NCI-H446 (cell line): ENCODE measurements at places on chromosomes 5 and 9.

DNA sequence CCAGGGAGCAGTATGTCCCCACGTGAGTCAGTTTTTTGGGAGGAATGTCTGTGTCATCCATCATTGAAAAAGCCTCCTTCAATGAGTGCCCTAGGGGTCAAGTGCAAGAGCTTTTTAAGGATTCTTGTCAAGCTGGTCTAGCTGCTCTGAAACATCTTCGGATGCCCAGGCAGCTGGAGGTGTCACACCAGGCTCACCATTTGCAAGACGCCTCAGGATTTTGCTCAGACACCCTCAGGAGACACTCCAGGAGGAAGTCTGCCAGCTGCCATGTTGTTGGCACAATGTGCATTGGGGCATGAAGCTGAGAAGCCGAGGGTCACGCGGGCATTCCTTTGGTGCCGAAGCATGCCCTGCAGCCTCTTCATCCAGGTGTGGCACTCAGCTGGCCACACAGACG lies 111.1 kb upstream of the S1PR3 start:
- no peak for DNase-seq

DNA sequence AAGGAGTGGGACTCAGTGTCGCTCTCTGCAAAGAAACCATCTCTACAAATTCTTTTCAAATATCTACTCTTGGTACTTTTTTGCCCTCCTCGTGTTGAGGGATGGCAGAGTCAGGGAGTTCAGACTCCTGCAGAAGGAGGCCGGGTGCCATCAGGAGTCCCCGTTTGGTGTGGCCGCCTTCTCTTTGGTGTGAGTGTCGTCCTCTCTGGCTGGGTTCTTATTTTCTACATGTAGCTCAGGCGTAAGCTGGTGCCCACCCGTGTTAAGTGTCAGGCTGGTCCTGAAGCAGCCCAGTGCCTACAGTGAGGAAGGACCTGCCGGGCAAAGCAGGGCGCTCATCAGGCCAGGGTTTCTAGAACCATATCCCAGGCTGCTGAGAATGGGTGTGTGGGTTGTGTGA lies 37.0 kb downstream of the OTULIN start:
- DNase-seq, result no peak

- peak; percentile 14 for DNase-seq
Observed at GRCh38 chr9:110426052-110426709, 88.5 kb upstream of the TXNDC8 start.

- DNase-seq, result no peak
Observed at GRCh38 chr5:119360905-119361593, 5.2 kb downstream of the TNFAIP8 start.

DNA sequence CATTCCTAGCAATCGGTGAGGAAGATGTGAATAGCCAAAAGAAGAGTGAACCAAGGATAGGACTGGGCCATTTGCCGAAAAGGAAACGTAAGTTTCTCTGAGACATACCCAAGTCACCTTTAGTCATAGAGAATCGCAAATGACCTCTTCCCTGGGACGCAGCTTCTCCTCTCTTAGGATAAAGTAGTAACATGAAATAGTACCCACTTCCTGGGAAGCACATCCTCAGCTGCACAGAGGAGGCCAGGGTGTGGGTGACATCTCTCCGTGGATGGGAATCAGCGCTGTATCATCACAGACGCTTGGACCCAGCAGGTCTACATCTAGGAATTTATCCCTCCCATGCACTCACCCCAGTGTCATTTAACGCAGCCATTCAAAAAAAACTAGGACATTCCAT lies 120.9 kb upstream of the PHYKPL start:
- no peak for DNase-seq

- DNase-seq, result no peak
Observed at GRCh38 chr5:55356896-55357295, 49.1 kb downstream of the MTREX start.

- DNase-seq, result no peak
Observed at GRCh38 chr9:120655005-120655622, 59.2 kb downstream of the MEGF9 start.

DNA sequence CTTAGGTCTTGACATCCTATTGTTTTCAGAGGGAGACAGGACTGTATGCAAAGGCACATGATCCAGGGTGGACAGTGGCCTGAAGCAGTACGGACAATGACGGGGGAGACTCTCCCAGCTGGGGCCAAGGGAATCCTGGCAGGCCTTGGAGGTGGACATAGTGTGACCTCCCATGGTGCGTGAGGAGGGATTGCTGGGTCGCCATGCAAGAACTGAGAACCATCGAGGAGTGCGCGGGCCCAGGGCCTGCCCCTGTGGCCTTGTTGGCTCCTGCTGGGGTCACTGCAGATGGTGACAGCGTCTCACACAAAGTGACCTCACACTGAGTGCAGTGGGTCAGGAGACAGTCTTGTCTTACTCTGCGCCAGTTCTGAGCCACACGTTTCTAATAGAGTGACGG lies 192.4 kb downstream of the GADD45G start:
- no peak for DNase-seq

DNA sequence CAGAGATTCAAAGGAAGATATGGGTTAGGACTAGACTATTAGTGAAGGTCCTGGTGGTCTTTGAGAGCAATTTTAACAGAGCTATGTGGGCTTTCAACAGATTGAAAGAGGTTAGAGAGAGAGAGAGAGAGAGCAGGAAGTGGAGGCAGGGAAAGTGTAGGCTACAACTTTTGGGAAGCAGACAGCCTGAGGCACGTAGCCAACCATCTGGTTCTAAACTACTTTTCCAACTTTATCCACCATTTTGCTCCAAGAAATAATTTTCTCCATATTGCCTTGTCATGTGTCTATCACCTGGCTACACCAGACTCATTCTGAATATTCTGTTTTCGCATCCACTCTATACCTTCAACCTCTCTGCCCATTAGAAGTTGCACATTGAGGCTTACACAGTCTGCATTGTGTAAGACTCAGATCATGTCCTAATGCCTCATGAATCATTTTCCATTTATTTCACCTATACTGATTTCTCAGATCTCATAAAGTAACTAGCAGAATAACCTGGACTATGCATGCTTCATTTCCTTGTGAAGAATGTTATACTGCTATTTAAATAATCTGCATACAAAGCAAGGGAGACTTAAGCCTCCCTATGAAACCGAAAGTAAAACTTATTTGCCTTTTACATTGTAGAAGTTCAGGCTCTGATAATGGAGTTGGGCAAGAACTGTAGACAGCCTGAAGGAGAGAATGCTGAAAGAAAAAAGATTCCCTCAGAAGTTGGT lies 235.6 kb downstream of the ELAVL2 start:
- DNase-seq, result no peak

GRCh38 chr9:98410185-98410697 lies 154.8 kb upstream of the TBC1D2 start:
- DNase-seq, result no peak

- no peak for DNase-seq
Observed at GRCh38 chr9:37915911-37916470, 12.1 kb upstream of the SLC25A51 start.

DNA sequence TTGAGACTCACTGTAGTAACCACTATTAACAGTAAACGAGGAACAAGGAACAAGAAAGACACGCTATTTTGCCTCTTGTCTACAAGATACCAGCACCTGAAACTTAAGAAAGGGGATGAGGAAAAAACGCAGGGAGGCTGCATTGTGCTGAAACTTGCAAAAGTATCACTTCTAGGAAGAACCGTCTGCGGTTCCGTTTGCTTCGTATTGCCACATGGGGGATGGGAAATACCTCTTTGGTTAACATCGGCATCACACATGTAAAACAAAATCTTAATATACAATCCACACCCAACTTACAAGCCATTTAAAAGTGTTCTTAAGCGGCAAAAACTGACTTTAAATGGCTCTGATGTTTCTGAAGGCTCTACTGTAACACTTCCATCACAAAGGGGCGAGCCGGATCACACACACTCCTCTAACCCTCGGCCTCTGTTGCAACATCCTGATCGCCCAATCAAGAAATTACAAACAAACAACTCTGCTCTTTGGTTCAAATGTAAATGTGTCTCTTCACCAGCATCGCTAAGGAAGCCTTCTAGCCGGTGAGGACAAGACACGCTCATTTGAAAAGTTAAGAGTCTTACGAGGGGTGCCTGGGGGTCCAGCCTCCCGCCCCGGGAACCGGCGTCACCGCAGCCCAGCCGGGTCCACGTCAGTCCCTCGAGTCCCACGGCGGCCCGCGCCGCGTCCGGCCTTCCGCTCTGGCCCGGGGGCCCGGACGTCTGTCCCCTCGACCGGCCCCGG lies 621 bp downstream of the SEC16A start:
- no peak for DNase-seq

GRCh38 chr5:110865400-110866094 lies 126.7 kb downstream of the SLC25A46 start:
- DNase-seq, result no peak

DNA sequence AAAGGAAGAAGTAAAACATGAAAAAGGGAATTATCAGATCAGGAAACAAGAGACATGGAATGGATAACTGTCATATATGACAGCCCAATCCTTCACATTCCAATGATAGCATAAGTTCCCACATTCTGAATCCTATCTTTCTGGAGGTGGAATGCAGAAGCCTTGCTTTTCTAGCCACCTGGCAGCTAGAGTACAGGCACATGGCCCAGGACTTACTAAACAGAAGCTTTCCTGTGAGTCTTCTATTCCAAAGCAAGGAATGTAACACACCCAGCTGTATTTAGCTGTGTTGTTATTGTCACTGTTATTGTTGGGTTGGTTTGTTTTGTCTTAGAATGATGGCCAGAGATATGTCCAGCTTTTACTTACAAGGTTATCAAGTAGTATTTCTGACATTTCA lies 780.5 kb upstream of the ZNF608 start:
- no peak for DNase-seq

- no peak for DNase-seq
Observed at GRCh38 chr5:168875832-168876231, 296.7 kb upstream of the PANK3 start.

DNA sequence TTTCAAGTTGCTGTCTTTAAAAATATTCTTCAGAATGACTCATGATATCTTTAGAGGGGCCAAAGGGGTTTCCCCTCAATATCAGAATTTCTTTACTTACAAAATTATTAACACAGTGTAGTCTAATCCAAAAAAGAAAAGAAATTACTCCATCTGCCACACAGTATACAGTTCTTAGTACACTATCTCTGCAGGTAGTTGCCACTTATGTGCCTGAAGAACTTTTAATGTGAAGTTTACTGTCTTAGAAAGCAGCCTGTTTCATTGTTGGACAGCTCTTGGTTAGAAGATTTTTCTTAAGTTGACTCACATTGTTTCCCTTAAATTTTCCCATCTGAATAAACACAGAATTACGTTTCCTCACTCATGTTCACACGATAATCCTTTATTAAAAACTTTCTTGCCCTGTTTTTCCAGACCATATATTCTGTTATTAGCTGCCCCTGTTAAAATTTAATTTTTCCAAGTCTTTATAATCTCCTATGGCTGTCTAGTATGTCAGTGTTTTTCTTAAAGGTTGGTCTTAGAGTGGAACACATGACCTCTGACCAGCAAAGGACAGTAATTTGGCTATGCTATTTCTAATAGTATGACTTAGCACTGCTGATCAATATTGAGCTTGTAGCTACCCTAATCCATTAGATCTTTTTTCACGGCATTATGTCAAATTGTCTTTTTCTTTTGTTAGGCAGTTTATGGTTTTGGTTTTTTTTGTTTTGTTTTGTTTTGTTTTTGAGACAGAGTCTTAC lies 21.8 kb upstream of the FKTN start:
- no peak for DNase-seq

DNA sequence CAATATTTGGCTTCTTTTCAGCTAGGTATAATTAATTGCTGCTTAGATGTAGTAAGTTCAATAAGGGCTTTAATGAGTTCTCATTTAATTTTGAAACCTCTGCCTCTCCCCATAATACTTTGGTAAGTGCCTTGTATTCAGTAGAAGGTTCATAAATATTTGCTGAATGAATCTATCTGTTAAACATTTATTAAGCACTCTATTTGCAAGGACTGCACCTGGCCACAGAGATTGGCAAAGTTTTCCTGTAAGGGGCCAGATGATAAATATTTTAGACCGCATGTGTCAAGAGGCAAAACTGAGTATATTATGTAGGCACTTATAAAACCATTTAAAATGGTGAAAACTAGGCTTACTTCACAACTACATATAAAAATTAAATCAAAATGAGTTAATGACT lies 19.0 kb upstream of the GNA14 start:
- DNase-seq, result no peak

- no peak for DNase-seq
Observed at GRCh38 chr9:126652140-126652582, 38.4 kb downstream of the LMX1B start.

GRCh38 chr9:82789155-82789824 lies 273.7 kb downstream of the RASEF start:
- DNase-seq, result no peak

GRCh38 chr9:127158786-127159324 lies 36.4 kb upstream of the ANGPTL2 start:
- no peak for DNase-seq

- DNase-seq, result peak; percentile 44
Observed at GRCh38 chr5:127909066-127909465, 174.5 kb upstream of the SLC12A2 start.

- DNase-seq, result no peak
Observed at GRCh38 chr5:168801567-168801966, 222.4 kb upstream of the PANK3 start.

DNA sequence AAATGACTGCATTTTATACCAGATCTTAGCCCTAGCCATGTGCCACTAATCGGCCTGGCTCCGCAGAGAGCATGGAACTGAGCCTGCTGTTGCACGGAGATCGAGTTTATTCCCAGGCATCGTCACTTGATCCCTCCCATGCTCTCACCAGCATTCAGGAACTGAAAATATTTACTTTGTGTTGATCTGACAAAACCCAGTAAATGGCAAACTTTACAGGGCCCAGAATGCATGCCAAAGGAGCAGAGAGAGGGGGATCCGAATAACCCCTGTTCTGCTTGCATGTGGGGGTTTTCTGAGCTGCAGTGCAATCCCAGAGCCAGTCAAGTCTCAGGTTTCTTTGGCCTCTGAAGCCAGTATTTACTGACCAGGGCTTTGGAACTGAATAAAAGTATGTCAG lies 87.3 kb downstream of the GAS1 start:
- no peak for DNase-seq

DNA sequence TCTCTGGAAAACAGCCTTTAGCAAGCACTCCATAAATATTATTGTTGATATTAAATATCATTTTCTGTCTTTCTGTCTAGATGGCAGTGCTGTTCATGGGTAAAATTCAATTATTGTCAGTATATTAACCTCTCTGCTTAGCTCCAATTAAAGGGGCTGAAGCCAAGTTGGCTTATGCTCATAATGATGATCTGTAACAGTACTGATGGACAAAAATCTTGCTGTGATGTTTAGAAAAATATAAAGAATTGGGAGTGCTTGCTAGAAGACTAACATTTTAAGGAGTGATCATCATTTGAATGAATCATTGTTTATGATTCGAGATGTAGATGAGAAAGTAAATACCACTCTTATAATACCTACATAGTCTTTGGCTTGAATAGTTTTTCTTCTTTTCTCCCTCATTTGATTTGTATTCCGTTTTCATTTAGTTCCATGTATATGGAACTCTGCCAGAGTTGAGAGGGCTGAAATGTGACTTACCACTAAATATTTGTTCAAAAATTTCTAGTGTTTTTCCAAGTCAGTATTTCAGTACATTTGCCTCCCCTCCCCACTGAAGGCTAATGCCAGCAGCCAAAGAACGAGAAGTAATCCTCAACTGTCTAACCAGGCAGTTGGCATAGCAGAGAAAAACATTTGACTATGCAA lies 538.3 kb downstream of the CSNK1G3 start:
- DNase-seq, result peak; percentile 72
